ENCODE measurements at places on chromosomes 5 and 9.
A peak's percentile ranks its signal among the peaks of the same experiment; 100 is the strongest.

DNA sequence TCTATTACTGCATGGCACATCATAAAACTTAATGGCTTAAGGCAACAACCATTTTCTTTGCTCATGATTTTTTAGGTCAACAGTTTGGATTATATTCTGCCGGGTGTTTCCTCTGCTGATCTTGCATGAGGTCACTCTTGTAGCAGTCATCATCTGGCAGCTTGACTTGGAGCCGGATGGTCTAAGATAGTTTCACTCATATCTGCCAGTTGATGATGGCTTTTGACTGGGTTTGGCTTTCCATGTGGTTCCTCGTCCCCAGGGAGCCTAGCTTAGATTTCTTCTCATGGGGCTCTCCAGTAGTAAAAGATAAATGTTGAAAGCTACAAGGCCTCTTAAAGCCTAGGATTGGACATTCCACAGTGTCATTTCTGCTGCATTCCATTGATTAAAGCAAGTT, 27.4 kb downstream of the LNPEP start:
- H3K4me1 ChIP-seq: peaks cover 95% of the 10 kb centered on the region
- DNase-seq: no peak
- no peaks in the 10 kb centered on the region for H3K36me3 ChIP-seq
- peak overlapping the region; percentile 81 for H3K4me3 ChIP-seq

- no peak for DNase-seq
- H3K4me1 ChIP-seq: no peaks in the 10 kb centered on the region
- H3K27me3 ChIP-seq: no peaks in the 10 kb centered on the region
- no peak overlapping the region for H3K27ac ChIP-seq
Observed at GRCh38 chr5:158715592-158715991, 384.1 kb downstream of the EBF1 start.

- H3K36me3 ChIP-seq: no peaks in the 10 kb centered on the region
- peaks cover 5% of the 10 kb centered on the region for H3K27me3 ChIP-seq
Observed at GRCh38 chr5:35847491-35847890, 9.2 kb upstream of the IL7R start.

DNA sequence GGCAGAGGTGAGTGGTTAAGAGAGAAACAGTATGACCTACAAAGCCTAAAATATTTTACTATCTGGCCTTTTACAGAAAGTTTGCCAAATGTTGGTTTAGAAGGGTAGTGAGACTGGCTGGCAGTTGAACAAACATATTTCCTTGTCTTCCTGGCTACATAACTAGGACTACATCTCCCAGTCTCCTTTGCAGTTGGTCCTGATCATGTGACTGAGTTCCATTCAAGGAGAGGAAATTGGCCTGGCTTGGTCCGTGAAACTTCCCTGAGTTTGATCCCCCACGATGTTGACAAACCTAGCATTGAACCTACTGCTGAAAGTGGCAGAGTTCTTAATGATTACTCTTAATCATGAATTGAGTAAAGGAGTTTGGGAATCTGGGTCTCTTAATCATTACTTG, 280.8 kb downstream of the SLIT3 start:
- H3K36me3 ChIP-seq: no peaks in the 10 kb centered on the region
- H3K4me1 ChIP-seq: no peaks in the 10 kb centered on the region

- no peak overlapping the region for H3K27ac ChIP-seq
- H3K4me3 ChIP-seq: no peak overlapping the region
- no peaks in the 10 kb centered on the region for H3K36me3 ChIP-seq
- peaks cover 33% of the 10 kb centered on the region for H3K27me3 ChIP-seq
Observed at GRCh38 chr9:68708513-68708912, 3.5 kb downstream of the PIP5K1B start.

GRCh38 chr9:114107286-114108001, 8.4 kb upstream of the KIF12 start:
- no peaks in the 10 kb centered on the region for H3K36me3 ChIP-seq
- DNase-seq: no peak
- no peak overlapping the region for H3K4me3 ChIP-seq
- H3K27me3 ChIP-seq: peaks cover 4% of the 10 kb centered on the region
- H3K4me1 ChIP-seq: no peaks in the 10 kb centered on the region
- H3K27ac ChIP-seq: no peak overlapping the region

DNA sequence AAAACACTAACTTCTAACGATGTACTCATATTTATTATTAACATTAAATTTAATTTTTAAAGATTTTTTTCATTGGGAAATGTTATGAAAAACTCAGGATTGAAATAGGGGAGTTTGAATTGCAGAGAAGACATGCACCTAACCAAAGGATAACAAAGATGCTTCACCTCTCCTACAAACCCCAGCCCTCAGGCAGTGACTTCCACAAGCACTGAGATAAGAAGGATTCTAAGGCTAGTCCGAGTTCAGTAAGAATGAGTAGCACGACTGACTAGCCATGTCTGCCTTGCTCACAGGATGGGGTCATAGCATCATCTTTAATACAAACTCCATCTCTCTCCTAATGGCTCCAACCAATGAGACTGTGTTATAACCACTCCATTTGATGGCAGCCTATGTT, 7.1 kb upstream of the OR5C1 start:
- H3K4me1 ChIP-seq: no peaks in the 10 kb centered on the region
- H3K36me3 ChIP-seq: no peaks in the 10 kb centered on the region
- H3K4me3 ChIP-seq: no peak overlapping the region

GRCh38 chr5:143133721-143134120, 269.8 kb downstream of the NR3C1 start:
- DNase-seq: no peak
- H3K27ac ChIP-seq: no peak overlapping the region
- no peaks in the 10 kb centered on the region for H3K27me3 ChIP-seq
- peaks cover 14% of the 10 kb centered on the region for H3K4me1 ChIP-seq
- H3K4me3 ChIP-seq: no peak overlapping the region

- H3K27ac ChIP-seq: peak overlapping the region; percentile 16
- no peaks in the 10 kb centered on the region for H3K27me3 ChIP-seq
- DNase-seq: no peak
- H3K4me3 ChIP-seq: no peak overlapping the region
Observed at GRCh38 chr5:154240595-154240994, 50.1 kb downstream of the GALNT10 start.

DNA sequence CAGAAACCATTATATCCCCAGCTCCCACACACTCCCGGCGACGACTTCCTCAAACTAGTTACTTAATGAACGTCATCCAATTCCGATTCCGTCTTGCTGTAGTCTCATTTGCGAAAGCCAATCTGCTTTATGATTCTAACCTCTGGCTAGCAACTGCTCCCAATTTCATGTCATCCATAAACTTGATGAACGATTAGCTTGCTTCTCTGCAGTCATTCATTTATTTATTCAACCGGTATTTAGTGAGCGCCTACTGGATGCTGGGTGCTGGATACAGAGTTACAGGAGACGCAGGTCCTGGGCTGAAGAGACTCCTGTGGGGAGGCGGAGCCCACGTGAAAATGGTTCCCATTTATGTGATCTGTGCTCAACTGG, 46.2 kb downstream of the TSPAN17 start:
- H3K27ac ChIP-seq: no peak overlapping the region
- H3K4me1 ChIP-seq: no peaks in the 10 kb centered on the region
- peaks cover 27% of the 10 kb centered on the region for H3K27me3 ChIP-seq

DNA sequence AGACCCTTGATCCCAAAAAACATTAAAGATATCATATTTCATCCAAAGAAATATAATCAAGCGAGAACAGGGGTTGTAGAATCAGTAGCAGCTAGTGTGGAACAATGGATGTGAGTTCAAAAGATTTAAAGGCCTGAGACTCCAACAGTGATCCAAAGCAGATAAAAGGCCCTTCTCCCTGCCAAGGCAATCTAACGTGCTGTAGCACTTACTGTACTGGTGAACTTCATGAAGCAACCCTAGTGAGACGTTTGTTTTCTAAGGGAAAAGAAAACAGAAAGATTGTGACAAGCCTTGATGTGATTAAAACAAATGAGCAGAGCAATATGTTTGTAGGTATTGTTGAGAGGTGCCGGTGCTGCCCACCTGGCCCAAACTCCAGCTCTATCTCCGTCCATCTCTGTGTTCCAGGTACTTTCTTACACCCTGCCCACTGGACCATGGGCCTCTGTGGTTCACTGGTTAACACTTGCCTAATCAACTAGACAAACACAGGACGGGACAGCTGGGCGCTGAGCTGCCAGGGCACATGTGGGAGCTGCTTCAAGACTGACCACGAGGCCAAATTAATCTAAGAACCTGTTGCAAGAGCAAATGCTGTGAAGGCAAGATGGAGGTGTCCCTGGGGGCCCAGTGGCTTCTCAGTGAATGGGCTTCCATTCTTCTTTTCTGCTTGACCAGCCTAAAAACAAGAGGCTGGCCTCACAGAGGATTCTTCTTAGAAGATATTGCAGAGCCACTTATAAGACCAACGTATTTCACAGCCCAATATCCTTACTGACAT, 265.5 kb downstream of the CWC27 start:
- peak overlapping the region; percentile 95 for H3K27ac ChIP-seq
- no peaks in the 10 kb centered on the region for H3K36me3 ChIP-seq
- peaks cover 9% of the 10 kb centered on the region for H3K27me3 ChIP-seq
- peak; percentile 5 for DNase-seq
- H3K4me1 ChIP-seq: peaks cover 30% of the 10 kb centered on the region

- H3K36me3 ChIP-seq: peaks cover 5% of the 10 kb centered on the region
- H3K27ac ChIP-seq: no peak overlapping the region
- no peaks in the 10 kb centered on the region for H3K4me1 ChIP-seq
Observed at GRCh38 chr5:130762031-130762430, 403.0 kb downstream of the HINT1 start.

DNA sequence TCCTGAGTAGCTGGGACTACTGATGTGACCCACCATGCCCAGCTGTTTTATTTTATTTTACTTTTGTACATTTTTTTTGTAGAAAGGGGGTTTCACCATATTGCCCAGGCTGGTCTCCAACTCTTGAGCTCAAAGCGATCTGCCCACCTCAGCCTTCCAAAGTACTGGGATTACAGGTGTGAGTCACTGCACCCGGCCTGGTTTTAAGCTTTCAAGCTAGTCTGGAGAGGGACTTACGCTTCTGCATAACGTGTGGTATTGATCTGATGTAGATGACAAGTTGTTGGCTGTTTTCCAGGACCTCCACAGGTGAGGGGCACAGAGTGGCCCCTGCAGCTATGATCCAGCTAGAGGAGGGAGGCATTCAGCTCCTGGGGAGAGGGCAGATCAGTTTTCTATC, 6.8 kb upstream of the CCL21 start:
- H3K27ac ChIP-seq: no peak overlapping the region
- H3K4me3 ChIP-seq: no peak overlapping the region
- peaks cover 8% of the 10 kb centered on the region for H3K27me3 ChIP-seq
- H3K36me3 ChIP-seq: no peaks in the 10 kb centered on the region

- peaks cover 20% of the 10 kb centered on the region for H3K36me3 ChIP-seq
- no peak for DNase-seq
- no peaks in the 10 kb centered on the region for H3K4me1 ChIP-seq
- H3K4me3 ChIP-seq: no peak overlapping the region
Observed at GRCh38 chr5:10463566-10463965, 21.9 kb downstream of the ROPN1L start.

GRCh38 chr5:174251305-174252000, 205.9 kb downstream of the NSG2 start:
- no peaks in the 10 kb centered on the region for H3K27me3 ChIP-seq
- no peak overlapping the region for H3K27ac ChIP-seq
- DNase-seq: no peak
- H3K36me3 ChIP-seq: no peaks in the 10 kb centered on the region
- H3K4me3 ChIP-seq: no peak overlapping the region

DNA sequence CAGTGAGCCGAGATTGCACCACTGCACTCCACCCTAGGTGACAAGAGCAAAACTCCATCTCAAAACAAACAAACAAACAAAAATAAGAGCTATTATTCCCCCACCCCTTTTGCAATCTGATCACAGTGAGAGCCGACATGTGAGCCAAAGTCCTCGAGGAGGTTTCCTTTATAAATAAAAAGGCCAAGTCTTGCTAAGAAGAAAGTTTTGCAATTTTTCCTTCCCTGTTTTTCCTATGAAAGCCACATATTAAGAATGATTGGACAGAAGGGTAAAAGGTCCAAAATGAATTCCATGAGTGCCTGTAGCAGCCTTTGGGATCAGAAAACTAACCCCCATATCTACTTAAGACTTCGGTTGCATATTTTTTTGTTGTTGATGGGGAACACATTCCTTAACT, 179.7 kb downstream of the TSSK1B start:
- peaks cover 4% of the 10 kb centered on the region for H3K27me3 ChIP-seq
- H3K4me1 ChIP-seq: no peaks in the 10 kb centered on the region
- H3K27ac ChIP-seq: no peak overlapping the region

- no peak for DNase-seq
- H3K4me3 ChIP-seq: no peak overlapping the region
- H3K27me3 ChIP-seq: peaks cover 4% of the 10 kb centered on the region
- H3K4me1 ChIP-seq: no peaks in the 10 kb centered on the region
- no peaks in the 10 kb centered on the region for H3K36me3 ChIP-seq
- H3K27ac ChIP-seq: no peak overlapping the region
Observed at GRCh38 chr5:159849437-159850083, 66.7 kb upstream of the ADRA1B start.

DNA sequence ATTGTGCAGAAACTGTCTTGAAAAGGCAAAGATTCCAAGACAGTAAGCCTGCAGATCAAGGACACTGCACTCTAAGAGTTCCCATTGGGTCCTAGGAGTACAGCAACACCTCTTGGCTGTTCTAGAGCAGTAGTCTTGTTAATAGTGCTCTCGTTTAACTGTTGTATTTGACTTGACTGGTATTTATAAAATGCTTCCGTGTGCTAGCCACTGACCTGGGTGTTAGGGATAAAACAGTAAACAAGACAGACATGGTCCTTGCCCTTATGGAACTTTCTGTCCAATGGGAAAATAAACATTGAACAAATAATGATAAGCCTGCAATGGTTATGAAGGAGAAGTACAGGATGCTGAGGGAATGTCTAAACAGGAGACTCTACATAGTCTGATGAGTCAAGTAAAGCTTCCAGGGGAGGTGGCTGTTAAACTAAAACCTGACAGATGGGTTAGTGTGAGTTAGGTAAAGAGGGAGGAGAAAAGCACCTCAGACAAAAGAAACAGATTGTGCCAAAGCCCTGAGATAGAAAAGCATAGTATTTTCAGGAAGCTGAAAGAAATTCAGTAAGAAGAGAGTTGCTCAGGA, 33.3 kb downstream of the TDRD7 start:
- H3K36me3 ChIP-seq: peaks cover 32% of the 10 kb centered on the region
- DNase-seq: no peak
- H3K27me3 ChIP-seq: peaks cover 2% of the 10 kb centered on the region

- no peaks in the 10 kb centered on the region for H3K36me3 ChIP-seq
- H3K27ac ChIP-seq: no peak overlapping the region
- peaks cover 12% of the 10 kb centered on the region for H3K27me3 ChIP-seq
- no peaks in the 10 kb centered on the region for H3K4me1 ChIP-seq
Observed at GRCh38 chr9:37002413-37003217, 31.5 kb downstream of the PAX5 start.

GRCh38 chr9:95261890-95262289, 55.6 kb downstream of the FANCC start:
- H3K4me1 ChIP-seq: no peaks in the 10 kb centered on the region
- H3K36me3 ChIP-seq: no peaks in the 10 kb centered on the region
- no peak overlapping the region for H3K4me3 ChIP-seq
- no peak for DNase-seq
- peaks cover 1% of the 10 kb centered on the region for H3K27me3 ChIP-seq

DNA sequence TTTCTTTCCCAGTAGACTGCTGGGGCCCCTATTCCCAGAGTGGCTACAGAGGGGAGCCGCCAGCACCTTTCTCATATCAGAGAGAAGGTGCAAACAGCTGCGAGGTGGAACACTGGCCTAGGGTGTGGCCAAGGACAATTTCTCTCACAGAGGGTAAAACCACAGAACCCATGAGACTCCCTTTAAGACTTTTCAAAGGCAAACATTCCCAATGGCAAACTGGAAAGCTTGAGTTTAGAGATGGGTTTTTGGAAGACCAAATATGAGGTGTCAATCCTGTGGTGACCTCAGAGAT, 335.1 kb upstream of the PIK3R1 start:
- no peak overlapping the region for H3K27ac ChIP-seq
- H3K36me3 ChIP-seq: no peaks in the 10 kb centered on the region
- no peak overlapping the region for H3K4me3 ChIP-seq
- H3K4me1 ChIP-seq: no peaks in the 10 kb centered on the region
- peaks cover 3% of the 10 kb centered on the region for H3K27me3 ChIP-seq

- H3K27me3 ChIP-seq: no peaks in the 10 kb centered on the region
- H3K4me1 ChIP-seq: no peaks in the 10 kb centered on the region
- H3K27ac ChIP-seq: no peak overlapping the region
- H3K4me3 ChIP-seq: no peak overlapping the region
Observed at GRCh38 chr5:133777951-133778350, 165.6 kb upstream of the FSTL4 start.

Measured in immature natural killer cell (primary cell).